ENCODE measurements at places on chromosomes 2 and 18.
A peak's percentile ranks its signal among the peaks of the same experiment; 100 is the strongest.

GRCh38 chr2:20182241-20182931 lies 42.5 kb downstream of the SDC1 start:
- no peak for DNase-seq

DNA sequence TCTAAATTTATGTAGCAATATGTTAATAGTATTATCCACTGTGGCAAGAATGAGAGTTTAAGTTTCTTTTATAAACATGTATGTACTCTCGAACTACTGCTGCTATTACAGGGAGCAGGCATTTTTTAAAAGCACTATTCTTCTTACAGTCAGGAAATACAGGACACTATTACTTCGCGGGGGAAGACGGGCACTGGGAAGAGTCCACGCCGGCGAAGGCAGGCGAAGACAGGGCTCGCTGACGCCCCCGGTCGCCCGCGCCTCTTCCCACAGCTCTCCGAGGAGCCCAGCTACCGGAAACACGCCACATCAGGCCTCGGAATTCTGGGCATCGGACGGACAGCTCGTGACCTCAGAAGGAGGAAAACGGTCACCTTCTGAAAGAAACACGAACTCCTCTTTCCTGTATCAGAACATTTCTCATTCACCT lies 90.2 kb downstream of the FAM161A start:
- DNase-seq = peak; percentile 67

DNA sequence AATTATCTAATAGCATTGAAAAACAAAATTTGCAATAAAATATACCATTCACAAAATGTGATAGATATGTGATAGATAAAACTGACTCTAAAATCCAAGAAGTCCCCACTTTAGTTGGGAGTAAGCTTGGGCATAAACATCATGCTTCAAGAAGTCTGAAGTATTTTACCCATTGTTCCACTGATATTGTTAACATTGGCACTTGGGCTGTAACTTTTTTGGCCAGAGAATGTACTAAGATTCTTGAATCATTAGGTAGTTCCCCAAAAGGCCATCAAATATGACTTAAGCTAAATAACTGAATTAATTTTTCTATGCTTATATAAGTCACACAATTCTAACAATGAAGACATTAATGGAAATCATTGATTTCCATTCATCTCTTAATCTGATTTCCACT lies 413.6 kb downstream of the CDH2 start:
- no peak for DNase-seq

DNA sequence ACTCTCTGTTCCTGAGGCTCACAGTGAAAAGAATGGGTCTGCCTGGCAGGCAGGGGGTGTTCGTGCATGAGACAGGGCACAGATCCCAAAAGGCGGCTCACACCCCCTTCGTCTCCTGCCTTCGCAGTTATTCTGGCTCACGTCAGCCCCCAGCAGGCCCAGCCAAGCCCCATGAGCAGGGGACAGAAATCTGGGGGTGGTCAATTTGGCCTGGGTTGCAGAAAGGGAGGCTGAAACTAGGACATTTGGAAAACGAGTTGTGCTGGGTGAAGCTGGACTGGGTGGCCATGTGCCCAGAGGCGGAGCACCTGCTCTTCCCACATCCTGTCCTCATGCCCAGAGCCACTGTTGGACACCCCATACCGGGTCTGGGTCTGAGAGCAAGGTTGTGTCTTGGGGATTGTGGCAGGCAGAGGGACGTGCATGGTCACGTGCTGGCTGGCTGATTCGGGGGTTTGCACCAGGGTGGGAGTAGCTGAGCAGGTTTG lies 99.0 kb upstream of the MCFD2 start:
- DNase-seq = no peak

GRCh38 chr18:32937597-32937996 lies 164.8 kb upstream of the KLHL14 start:
- no peak for DNase-seq

DNA sequence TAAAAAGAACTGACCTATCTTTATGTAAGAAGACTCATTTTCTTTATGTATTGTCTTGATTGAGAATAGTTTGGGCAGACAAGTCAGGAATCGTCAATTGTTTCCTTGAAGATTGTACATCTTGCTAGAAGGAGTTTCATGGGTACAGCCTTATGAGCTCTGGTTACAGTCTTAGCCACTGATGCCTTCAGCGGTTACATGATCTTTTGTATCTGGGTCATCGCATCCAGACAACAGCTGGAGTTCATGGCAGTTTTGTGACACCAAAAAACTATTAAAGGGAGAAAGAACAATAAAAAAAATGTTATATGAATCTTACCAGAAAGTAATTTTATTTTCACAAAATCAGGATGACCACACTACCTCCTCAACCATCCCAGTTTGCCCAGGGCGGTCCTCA lies 520.5 kb upstream of the CDH7 start:
- no peak for DNase-seq

GRCh38 chr2:209977386-209978239 lies 24.8 kb upstream of the RPE start:
- DNase-seq = peak; percentile 25

DNA sequence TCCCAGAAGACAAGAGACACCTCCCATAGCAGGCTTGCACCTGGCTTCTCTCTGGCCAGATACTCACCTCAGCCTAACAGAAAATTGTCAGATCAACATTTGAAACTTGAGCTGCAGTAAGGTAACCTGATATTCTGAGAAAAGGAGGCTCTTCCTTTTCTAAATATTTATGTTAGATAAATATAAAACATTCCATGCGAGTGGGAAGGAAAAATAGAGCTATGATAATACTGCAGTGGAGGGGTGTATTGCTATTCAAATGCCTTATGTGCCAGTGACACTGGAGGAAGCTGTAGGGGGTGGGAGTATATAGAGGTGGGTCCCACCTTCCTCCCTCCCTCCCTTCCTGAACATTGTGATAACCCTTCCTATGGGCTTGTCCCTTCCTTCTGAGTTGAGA lies 515.5 kb upstream of the CHAC2 start:
- no peak for DNase-seq

DNA sequence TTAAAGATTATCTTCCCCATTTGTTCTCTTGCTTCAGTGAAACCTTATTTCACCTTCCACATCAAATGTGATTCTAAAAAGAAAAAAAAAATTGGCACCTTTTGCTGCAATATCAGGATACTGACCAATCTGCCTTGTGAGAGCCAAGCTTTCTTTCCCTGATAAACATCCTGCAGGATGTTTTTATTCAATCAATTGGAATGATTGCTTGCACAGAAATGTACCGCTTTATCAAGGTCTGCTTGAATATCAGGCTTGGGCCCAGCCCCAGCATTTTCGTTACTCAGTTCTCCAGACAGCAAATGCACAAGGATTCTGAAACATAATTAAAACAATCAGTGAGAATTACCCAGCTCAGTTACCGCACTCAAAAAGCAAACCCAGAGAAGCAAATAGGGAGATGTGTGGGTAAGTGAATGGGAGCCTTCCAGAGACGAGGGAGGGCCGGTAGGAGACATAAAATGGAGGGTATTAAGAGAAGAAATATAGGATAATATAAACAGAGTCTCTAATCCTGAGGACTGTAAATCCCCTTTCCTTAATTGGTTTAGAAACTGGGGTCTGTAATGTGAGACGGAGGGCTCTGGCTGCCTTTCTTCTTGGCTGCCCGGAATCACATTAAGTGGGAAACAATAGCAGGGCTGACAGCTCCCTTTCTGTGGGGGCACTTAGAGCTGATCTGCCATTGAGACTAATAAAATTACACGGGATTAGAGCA lies 291.8 kb downstream of the ICOS start:
- no peak for DNase-seq

DNA sequence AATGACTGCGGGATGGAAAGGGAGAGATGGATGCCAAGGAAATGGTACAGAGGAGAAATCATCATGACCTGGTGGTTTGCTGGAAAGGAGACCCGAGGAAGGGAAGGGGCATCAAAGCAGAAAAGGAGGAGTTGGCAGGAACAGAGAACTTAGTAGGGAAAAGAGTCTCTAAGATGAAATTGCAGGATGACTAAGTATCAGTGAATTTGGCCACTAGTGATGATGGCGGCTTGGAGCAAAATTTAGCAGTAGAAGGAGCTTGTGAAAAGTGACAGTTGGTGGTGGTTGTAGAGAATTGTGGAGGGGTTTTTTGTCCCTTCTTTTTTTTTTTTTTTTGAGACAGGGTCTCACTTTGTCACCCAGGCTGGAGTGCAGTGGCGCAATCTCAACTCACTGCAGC lies 10.1 kb downstream of the METAP1D start:
- DNase-seq = no peak

- DNase-seq = no peak
Measured at GRCh38 chr2:58494071-58494501, 253.0 kb upstream of the FANCL start.

- peak; percentile 33 for DNase-seq
Measured at GRCh38 chr18:13800505-13801259, 23.3 kb upstream of the MC5R start.

- DNase-seq = no peak
Measured at GRCh38 chr18:11497585-11497984, 111.8 kb upstream of the SLC35G4 start.
